ENCODE measurements at places on chromosomes 1 and 21. TPM values are rescaled to one million over a fixed set of nuclear protein-coding genes. Genes with fewer than 3 reads are reported as not detected.

C1orf115 gene
- 3.9 TPM for total RNA-seq

TUT4 gene
- total RNA-seq = 67.4 TPM

LORICRIN gene
- not detected for total RNA-seq

NT5C1A gene
- total RNA-seq = not detected

KANK4 gene
- total RNA-seq = 0.18 TPM

ACTN2 gene
- total RNA-seq = 0.49 TPM

- no peak for DNase-seq
- H3K4me3 ChIP-seq = no peak overlapping the region
- no peaks in the 10 kb centered on the region for H3K27me3 ChIP-seq
Measured at GRCh38 chr1:9569267-9569666, 19.4 kb upstream of the TMEM201 start.

DNA sequence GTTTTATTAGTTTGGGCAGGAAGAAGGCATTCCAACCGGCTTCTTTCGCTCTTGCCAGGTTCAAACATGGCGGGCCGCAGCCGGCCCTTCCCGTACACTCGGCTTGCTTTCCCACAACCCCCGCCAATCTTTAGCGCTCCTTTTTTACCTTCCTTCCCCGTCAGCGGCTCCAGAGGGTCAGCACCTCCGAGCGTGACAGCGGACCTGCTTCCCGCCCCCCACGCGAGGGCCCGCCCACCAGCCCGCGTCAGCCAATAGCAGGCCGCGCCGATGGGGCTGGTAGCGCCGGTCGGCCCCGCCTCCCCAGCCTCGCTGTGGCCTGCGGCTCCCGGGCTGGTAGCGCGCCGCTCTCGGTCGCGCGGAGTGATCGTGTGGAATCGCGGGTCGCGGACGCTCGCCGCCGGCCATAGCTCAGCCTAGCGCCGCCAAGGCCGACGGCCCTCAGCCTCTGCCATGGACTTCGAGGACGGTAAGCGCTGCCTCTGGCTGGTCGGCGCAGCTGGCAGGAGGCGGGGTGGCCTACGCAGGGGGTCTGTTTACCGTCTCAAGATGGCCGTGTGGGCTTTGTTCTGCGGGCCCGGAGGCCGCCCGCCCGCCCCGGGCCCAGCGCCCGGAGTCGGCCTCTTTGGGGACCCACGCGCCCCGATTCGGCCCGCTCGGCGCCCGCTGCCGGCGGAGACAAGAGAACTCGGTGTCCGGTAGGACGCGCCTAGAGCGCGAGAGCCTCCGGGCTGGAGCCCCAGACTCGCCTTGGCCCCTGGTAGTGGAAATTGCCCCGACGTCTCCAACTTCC, at the start of gene ZNF326:
Gene ZNF326 (plus strand): TSS at position 306 of the 793 bp plus-strand sequence. CDS start 148 bp downstream, at position 454.
- peaks cover 10% of the 10 kb centered on the region for H3K4me1 ChIP-seq
- DNase-seq = peak; percentile 84
- H3K27ac ChIP-seq = peak within 1 kb of the TSS; percentile 91
- H3K4me3 ChIP-seq = peak within 1 kb of the TSS; percentile 74
- H3K36me3 ChIP-seq = peaks cover 2% of the 10 kb centered on the region

DNA sequence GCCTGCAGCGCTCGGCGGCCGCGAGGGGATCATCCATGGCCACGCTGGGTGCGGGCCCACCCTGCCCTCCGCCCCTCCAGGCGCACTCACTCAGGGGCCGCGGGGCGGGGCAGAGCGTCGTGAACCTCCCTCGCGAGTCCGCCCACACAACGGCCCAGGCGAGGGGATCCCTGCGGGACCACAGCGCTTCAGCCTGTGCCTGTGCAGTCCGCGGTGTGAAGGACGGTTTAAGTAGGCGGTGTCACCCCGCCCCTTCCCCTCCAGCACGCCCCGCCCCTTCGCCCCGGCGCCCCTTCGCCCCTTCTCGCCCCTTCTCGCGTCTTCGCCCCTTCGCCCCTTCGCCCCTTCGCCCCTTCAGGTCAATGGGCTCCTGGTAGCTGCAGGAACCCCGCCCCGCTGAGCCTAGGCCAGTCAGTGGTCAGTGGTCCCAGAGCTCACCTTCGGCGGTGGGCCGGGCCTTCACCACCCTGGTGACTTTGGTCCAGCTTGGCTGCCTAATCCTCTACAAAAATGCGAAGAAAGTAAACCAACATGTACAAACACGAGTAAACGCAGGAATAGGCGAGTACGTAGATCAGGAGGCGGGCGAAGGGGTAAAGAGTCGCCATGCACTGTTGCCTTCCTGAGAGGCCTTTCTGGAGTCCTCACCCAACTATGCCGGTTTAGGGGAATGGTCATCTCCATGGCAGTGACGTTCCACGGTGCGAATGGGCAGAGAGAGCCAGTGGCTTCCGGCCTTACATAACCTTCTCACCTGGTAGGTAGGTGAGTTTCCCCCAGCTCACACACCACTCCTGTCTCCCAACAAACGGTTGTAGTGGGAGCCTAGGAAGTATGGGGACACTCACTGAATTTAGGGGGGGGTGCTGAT, 19.6 kb upstream of the DMRTB1 start:
- no peak for DNase-seq
- no peaks in the 10 kb centered on the region for H3K4me1 ChIP-seq
- H3K4me3 ChIP-seq = no peak overlapping the region
- no peaks in the 10 kb centered on the region for H3K36me3 ChIP-seq

DNA sequence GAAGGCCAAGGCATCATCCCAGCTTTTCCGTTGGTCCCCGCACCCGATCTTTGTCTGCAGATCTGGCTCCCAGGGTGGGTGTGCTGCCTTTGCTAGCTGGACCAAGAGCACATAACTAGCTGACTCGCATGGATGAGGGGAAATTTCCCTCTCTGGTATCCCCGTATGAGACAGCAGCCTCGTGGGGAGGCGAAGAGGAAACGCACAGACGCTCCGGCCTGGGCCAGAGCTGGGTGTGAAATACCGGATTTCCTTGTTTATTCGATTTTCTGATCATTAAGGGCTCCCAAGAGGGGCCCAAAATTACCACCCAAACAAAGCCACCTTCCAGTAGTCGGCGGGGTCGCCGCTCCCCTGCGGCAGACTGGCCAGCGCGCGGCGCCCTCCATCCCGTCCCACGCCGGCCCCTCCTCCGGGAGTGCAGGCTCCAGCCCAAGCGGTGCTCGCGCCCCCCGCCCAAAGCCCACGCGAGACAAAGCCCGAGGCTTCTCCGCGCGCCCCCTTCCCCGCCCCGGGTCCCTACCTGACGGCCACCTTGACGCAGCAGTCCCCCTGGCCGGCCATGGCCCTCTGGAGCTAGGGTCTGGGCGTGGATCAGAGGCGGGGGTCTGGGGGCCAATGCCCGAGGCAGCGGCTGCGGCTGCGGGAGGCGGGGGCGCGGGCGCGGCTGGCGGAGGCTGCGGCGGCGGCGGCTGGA, 546 bp downstream of the KIF21B start:
- H3K4me3 ChIP-seq = peak overlapping the region; percentile 34
- no peak overlapping the region for H3K27ac ChIP-seq
- no peak for DNase-seq
- no peaks in the 10 kb centered on the region for H3K4me1 ChIP-seq

GRCh38 chr1:185463433-185463832, 146.4 kb upstream of the IVNS1ABP start:
- H3K4me3 ChIP-seq = no peak overlapping the region
- H3K36me3 ChIP-seq = no peaks in the 10 kb centered on the region
- H3K27me3 ChIP-seq = no peaks in the 10 kb centered on the region
- H3K27ac ChIP-seq = no peak overlapping the region
- H3K4me1 ChIP-seq = no peaks in the 10 kb centered on the region

GRCh38 chr1:153553096-153553495, 4.0 kb upstream of the S100A3 start:
- peaks cover 27% of the 10 kb centered on the region for H3K4me1 ChIP-seq
- H3K4me3 ChIP-seq = no peak overlapping the region
- H3K27me3 ChIP-seq = no peaks in the 10 kb centered on the region

DNA sequence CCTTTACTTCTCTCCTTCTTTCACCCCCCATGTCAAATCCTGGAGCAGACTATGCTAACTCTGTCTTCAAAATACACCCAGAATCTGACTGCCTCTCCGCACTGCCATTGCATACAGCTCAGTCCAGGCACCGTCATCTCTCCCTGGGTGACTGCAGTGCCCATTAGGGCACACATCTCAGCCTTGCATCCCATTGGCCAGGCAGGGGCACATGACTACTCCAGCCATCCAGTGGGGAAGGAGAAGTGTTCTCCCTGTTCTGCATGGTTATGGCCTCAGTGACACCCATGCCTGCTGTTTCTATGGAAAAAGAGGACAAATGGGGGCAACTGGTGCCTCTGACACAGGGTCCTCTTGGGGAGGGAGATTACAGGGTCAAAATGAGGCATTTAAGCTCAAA, 270.5 kb downstream of the MATN1 start:
- H3K4me1 ChIP-seq = no peaks in the 10 kb centered on the region
- no peak overlapping the region for H3K4me3 ChIP-seq
- H3K27ac ChIP-seq = no peak overlapping the region
- H3K27me3 ChIP-seq = no peaks in the 10 kb centered on the region

DNA sequence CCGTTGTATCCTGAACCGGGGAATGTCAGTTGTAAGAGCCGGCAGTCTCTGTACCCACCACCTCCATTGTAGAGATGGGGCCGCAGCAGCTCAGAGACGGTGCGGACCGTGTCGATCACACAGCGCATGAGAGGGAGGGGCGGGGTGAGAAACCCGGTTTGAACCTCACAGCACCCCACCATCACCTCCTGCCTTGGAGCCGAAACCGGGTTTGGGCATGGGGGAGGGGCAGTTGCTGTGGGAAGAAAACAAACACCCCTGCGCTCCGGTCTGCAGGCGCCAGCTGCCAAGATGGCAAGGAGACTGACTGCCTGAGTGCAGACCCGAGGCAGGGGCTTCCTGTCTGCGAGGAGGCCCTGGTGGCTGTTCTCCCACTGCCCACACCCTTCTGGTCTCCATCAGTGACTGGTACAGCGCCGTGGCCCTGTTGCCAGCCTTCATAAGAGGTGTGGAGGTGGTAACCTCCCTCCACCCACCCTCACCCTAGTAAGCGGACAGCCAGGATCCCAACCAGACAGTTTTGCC, 69.2 kb upstream of the SSBP3 start:
- no peak overlapping the region for H3K27ac ChIP-seq
- no peaks in the 10 kb centered on the region for H3K27me3 ChIP-seq
- H3K36me3 ChIP-seq = no peaks in the 10 kb centered on the region
- no peak for DNase-seq
- H3K4me3 ChIP-seq = no peak overlapping the region
